Mucosa of descending colon (tissue), 3 donors: ENCODE measurements at places on chromosomes 7 and 10.

- DNase-seq: no peak
Observed at GRCh38 chr7:29748286-29749099, 57.8 kb upstream of the WIPF3 start.

GRCh38 chr10:106513352-106513771 lies 651.1 kb downstream of the SORCS1 start:
- no peak for DNase-seq

DNA sequence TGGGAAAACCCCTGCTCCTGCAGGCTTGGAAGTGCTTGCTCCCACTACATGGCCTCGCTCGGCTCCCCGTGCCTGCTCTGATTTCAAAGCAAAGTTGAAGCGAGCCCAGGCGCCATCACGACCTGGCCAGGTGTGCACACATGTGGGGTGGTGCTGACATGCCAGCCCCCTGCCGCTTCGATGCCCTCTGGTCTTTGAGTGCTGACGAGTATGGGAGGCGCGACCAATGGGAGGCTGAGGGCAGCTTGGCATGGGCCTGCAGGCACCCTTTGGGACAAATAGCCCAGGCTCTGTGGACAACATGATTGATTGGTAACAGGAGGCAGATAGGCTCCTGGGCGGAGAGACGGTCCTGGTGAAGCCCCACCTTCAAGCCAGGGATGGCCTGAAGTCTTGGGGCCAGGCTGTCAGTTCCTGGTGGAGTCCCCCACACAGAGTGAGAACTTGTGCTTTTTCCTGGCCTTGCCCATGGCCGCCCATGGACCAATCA lies 252.4 kb upstream of the SEMA3A start:
- peak; percentile 40 for DNase-seq

- DNase-seq: peak; percentile 44
Observed at GRCh38 chr10:89206402-89207180, 526 bp downstream of the CH25H start.

GRCh38 chr7:130201796-130202195 lies 3.4 kb downstream of the TMEM209 start:
- DNase-seq: peak; percentile 84

DNA sequence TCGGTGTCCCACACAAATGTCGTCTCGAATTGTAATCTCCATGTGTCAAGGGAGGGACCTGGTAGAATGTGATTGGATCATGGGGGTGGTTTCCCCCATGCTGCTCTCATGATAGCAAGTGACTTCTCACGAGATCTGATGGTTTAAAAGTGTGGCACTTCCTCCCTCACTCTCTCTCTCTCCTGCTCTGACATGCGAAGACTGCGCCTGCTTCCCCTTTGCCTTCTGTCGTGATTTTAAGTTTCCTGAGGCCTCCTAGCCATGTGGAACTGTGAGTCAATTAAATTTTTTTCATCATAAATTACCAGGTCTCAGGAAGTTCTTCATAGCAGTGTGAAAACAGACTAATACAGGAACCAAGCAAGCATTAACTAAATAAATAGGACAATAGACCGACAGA lies 229.1 kb downstream of the GFRA1 start:
- DNase-seq: no peak

DNA sequence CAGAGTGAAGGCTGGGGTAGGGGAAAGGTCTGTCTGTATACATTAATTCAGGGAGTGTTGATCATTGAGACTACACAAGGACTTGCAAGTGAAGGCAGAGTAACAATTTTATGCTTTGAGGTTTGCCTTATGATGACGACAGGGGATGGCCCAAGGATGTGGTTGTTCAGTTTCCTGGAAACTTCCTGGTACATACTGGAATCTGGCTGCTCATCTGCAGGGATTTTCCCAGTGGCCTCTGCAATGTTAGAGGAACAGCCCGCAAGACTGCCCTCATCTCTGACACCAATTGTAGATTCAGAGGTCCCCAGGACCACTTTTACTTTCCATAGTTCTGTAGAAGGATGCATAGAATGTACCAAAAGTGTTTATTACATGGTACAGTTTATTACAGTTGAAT lies 189.6 kb downstream of the TMEM178B start:
- DNase-seq: no peak
